ENCODE measurements at places on chromosomes 3 and 15. TPM values are rescaled to one million over a fixed set of nuclear protein-coding genes. Genes with fewer than 3 reads are reported as not detected.

DNA sequence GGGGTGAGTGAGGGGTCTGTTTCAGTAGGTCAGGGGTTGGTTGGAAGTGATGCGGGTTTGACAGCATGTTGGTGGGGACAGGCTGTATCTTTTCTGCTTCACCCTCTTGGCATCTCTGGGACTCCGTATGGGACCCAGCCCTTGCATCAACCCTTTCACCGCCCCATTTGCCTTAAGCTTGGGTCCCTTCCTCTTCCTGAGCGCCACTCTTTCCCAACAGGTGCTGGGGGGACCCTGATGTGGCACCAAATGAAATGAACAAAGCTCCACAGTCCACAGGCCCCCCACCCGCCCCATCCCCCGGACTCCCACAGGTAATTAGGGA, 1.1 kb downstream of the EIF4G1 start:
- peaks cover 3% of the 10 kb centered on the region for H3K4me1 ChIP-seq
- H3K36me3 ChIP-seq, result peaks cover 13% of the 10 kb centered on the region
- H3K27ac ChIP-seq, result peak overlapping the region; percentile 92
- no peak for DNase-seq

The POPDC2 gene
- 3.5 TPM for total RNA-seq

The TMED3 gene
- total RNA-seq, result 53.2 TPM

- no peak overlapping the region for H3K27ac ChIP-seq
- no peak overlapping the region for H3K4me3 ChIP-seq
- H3K36me3 ChIP-seq, result no peaks in the 10 kb centered on the region
- H3K27me3 ChIP-seq, result no peaks in the 10 kb centered on the region
Observed at GRCh38 chr15:51046799-51047449, 47.8 kb downstream of the TNFAIP8L3 start.

DNA sequence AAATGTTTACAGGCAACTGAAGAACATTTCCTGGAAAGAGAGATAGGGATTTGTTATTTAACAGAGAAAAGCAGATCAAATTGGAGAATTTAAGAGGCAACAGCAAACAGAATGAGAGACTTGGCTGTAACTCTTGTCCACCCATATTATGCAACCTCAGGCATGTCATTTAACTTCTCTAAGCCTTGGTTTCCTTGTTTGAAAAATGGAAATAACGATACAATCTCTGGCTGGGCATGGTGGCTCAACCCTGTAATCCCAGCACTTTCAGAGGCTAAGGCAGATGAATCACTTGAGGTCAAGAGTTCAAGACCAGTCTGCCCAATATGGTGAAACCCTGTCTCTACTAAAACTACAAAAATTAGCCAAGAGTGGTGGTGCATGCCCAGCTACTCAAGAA, 23.7 kb downstream of the ARRDC4 start:
- DNase-seq, result no peak
- H3K4me3 ChIP-seq, result no peak overlapping the region
- no peaks in the 10 kb centered on the region for H3K36me3 ChIP-seq
- H3K27me3 ChIP-seq, result no peaks in the 10 kb centered on the region

DNA sequence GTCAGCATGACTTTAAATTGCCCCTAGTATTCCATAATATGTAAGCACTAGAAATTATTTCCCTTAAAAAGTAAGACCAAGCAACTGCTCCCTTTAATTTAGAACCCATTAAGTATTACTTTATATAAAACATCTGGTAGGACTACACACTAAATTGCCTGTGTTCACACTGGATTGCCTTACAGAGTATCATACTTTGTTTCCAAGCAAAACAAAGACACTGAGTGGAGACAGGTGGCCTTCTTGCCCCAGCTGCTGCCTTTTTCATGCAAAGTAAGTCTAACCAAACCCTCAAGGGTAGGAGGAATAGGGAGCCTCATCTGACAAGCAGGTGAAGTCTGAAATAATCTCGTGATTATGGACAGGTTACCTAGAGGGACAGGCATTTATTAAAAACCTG, 87.3 kb downstream of the PEX5L start:
- no peak overlapping the region for H3K4me3 ChIP-seq
- H3K27me3 ChIP-seq, result no peaks in the 10 kb centered on the region
- no peaks in the 10 kb centered on the region for H3K4me1 ChIP-seq
- no peak overlapping the region for H3K27ac ChIP-seq
- no peaks in the 10 kb centered on the region for H3K36me3 ChIP-seq

The FEZF2 gene
- not detected for total RNA-seq
